ENCODE measurements at places on chromosomes 7 and 10. TPM values are rescaled to one million over a fixed set of nuclear protein-coding genes. Genes with fewer than 3 reads are reported as not detected.

TAS2R16 gene
- total RNA-seq, result not detected

STMP1 gene
- total RNA-seq, result 41.7 TPM

CXCL12 gene
- total RNA-seq, result 61.4 TPM

ACHE gene
- 1.6 TPM for total RNA-seq

PDE1C gene
- total RNA-seq, result 4.0 TPM

FAM20C gene
- total RNA-seq, result 24.7 TPM

- no peaks in the 10 kb centered on the region for H3K27me3 ChIP-seq
- no peaks in the 10 kb centered on the region for H3K4me1 ChIP-seq
- no peak overlapping the region for H3K27ac ChIP-seq
- DNase-seq, result no peak
- no peak overlapping the region for H3K4me3 ChIP-seq
Observed at GRCh38 chr7:120089968-120090367, 183.0 kb upstream of the KCND2 start.

DNA sequence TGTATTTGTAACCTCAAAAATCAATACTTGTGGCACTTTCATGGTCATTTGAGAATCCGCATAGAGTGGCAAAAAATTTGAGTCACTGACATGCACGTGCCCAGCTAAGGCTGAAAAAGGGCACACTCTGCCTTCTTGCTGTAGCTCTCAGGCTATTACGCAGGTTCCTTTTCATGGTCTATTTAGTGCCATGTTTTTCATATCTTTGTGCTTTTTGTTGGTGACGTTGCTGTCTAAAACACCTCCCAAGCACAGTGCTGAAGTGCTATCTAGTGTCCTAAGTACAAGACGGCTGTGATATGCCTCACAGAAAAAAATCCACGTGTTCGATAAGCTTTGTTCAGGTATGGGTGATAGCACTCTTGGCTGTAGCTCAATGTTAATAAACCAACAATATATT, 50.9 kb downstream of the CREB3L2 start:
- H3K36me3 ChIP-seq, result no peaks in the 10 kb centered on the region
- no peak overlapping the region for H3K4me3 ChIP-seq
- peaks cover 74% of the 10 kb centered on the region for H3K4me1 ChIP-seq
- DNase-seq, result peak; percentile 50

DNA sequence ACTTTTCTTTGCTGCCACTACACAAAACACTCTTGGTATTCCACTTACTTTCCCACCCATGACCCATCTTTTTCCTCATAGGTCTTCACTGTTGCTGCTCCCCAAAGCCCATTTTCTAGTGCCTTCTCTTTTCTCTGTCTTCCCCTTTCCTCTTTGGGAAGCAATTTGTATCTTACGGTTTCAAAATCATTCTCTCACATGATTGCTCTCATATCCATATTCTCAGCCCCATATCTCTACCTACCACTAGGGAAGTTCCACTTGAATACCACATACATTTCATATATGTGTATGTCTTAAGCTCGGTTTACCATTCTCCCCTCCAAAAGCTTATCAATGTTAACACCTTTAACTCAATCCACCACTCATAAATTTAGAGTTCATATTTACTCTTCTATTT, 3.2 kb upstream of the UBE2D1 start:
- H3K36me3 ChIP-seq, result no peaks in the 10 kb centered on the region
- H3K4me3 ChIP-seq, result no peak overlapping the region
- no peaks in the 10 kb centered on the region for H3K27me3 ChIP-seq
- H3K27ac ChIP-seq, result no peak overlapping the region
- DNase-seq, result no peak

DNA sequence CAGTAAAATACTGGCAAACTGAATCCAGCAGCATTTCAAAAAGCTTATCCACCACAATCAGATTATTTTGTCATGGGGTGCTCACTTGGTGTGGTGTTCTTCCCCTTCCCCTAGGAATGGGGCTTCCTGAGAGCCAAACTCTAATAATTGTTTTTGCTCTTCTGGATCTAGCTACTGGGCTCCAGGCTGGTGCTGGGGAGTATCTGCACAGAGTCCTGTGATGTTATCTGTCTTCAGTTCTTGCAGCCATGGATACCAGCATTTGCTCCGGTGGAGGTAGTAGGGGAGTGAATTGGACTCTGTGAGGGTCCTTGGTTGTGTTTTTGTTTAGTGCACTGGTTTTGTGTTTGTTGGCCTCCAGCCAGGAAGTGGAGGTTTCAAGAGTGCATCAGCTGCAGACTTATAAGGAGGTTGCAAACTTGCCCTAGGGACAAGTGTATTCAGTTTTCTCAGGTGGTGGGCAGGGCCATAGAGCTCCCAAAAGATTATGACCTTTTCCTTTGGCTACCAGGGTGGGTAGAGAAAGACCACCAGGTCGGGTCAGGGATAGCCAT, 308.5 kb upstream of the MAGI2 start:
- no peak overlapping the region for H3K27ac ChIP-seq
- no peaks in the 10 kb centered on the region for H3K4me1 ChIP-seq
- no peak for DNase-seq
- no peaks in the 10 kb centered on the region for H3K36me3 ChIP-seq

- H3K27me3 ChIP-seq, result no peaks in the 10 kb centered on the region
- DNase-seq, result no peak
- H3K4me3 ChIP-seq, result no peak overlapping the region
- no peaks in the 10 kb centered on the region for H3K36me3 ChIP-seq
- no peak overlapping the region for H3K27ac ChIP-seq
- H3K4me1 ChIP-seq, result peaks cover 10% of the 10 kb centered on the region
Observed at GRCh38 chr7:24843821-24844434, 86.7 kb upstream of the GSDME start.

DNA sequence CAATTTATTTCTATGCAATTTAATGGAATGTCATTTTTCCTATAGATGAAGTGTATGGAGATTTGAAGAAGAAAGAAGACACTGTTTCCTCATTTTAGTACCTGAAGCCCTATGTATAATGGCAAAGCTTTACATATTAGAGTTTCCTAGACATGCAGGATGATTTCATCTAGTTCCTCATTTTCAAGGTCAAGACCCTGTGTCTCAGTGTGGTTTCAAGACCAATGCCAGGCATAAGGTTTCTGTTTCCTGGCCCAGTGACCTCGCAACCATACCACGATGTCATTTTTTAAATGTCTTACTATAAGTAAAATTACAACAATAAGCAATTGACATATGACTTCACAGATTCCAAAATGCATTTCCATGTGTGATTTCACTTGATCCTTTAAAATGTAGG, 336.5 kb upstream of the PRKCQ start:
- no peaks in the 10 kb centered on the region for H3K36me3 ChIP-seq
- H3K4me3 ChIP-seq, result no peak overlapping the region
- no peaks in the 10 kb centered on the region for H3K27me3 ChIP-seq
- no peak overlapping the region for H3K27ac ChIP-seq
- H3K4me1 ChIP-seq, result no peaks in the 10 kb centered on the region
- no peak for DNase-seq

- H3K27ac ChIP-seq, result no peak overlapping the region
- no peak overlapping the region for H3K4me3 ChIP-seq
- no peaks in the 10 kb centered on the region for H3K4me1 ChIP-seq
- H3K36me3 ChIP-seq, result no peaks in the 10 kb centered on the region
Observed at GRCh38 chr7:76189276-76189675, 12.4 kb upstream of the SRRM3 start.

GRCh38 chr7:29865526-29865925, 59.2 kb downstream of the WIPF3 start:
- DNase-seq, result no peak
- no peak overlapping the region for H3K4me3 ChIP-seq
- H3K27me3 ChIP-seq, result no peaks in the 10 kb centered on the region
- H3K27ac ChIP-seq, result peak overlapping the region; percentile 20

DNA sequence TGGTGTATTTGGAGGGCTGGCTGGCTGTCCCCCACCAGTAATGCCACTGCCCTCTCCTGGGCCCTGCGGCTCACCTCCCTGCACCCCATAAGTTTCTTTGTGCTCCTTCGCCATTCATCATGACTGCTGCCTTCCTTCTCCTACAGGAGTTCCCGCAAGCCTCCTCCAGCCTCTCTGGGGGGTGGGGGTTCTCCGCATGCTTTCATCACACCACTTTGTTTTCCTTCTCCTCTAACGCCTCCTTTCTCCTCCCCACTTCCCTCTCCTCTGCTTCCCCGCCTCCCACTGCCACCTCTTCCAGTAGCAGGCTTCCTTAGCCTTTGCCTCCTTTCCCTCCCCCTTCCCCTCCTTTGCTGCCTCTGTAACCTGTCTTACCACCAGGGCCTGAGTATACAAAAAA, 58.1 kb downstream of the PAX2 start:
- DNase-seq, result no peak
- H3K27me3 ChIP-seq, result peaks cover 4% of the 10 kb centered on the region
- H3K4me3 ChIP-seq, result no peak overlapping the region
- no peaks in the 10 kb centered on the region for H3K4me1 ChIP-seq

DNA sequence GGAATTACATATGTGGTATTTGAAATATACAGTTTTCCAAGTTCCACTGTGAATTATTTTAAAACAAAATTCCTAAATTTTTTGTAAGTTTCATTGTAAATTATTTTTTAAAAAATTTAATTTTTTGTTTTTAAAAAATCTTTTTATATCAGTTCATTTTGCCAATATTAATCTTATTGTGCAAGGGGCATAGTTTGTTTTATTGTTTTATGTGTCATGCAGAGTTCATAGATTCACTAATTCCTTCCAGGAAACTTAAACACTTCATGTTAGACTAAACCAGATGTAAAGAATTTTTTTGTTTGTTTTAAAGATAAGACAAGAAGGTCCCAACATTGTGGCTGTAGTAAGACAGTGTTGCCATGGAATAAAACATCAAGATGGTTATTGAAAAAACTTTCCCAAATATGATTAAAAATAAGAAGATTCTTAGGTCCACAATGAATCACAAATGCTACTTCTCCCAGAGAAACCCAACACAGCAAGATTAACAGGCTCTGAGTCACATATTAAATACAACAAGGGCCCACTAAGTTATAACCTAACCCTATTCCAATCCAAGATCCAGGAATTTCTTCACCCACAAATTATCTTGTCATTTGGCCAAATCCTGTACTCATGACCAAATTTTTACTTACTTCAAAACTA, 464.7 kb upstream of the IGFBP3 start:
- no peaks in the 10 kb centered on the region for H3K27me3 ChIP-seq
- no peaks in the 10 kb centered on the region for H3K36me3 ChIP-seq
- no peak overlapping the region for H3K4me3 ChIP-seq
- H3K27ac ChIP-seq, result no peak overlapping the region
- no peaks in the 10 kb centered on the region for H3K4me1 ChIP-seq

GRCh38 chr7:51301806-51302205, 14.8 kb downstream of the COBL start:
- H3K27me3 ChIP-seq, result no peaks in the 10 kb centered on the region
- H3K4me3 ChIP-seq, result no peak overlapping the region
- DNase-seq, result no peak
- no peak overlapping the region for H3K27ac ChIP-seq
- H3K36me3 ChIP-seq, result no peaks in the 10 kb centered on the region

DNA sequence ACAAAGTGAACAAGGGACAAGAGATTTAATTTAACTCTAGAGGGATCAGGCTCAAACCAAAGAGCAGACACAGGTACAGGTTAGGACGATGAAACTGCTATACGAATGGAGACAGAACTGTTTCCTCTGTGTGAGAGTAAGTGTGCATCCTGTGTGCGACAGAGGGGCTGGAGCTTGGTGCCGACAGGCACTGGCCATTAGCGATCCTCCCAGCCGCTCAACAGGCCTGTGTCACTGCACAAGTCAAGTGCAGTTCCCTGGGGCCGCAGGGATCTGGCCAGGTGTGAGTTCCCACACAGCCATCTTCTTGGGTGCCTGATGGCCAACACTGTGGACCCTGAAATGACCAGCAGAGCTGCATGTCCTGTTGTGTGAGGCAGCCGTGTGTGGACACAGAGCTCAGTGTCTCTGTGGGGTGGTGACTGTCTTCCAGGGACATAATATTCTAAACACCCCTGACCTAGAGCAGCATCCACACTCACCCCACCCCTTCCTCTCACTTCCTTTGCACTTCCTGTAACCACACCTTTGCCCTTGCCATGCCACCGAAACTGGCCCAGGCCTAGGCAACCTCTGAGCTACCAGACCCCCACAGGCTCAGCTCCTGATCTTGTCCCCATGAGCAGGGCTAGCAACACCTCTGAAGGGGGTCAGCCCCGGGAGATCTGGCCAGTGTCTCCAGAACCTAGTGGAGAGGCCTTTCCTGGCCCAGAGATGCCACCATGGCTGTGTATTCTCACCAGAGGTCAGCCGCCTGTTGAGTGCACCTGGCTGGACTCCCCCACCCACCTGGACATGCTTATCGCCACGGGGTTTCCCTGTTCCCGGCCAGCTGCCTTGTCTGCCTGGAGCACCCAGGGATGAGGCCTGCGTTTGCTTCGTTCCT, 11.7 kb upstream of the TBRG4 start:
- H3K27ac ChIP-seq, result no peak overlapping the region
- no peaks in the 10 kb centered on the region for H3K36me3 ChIP-seq
- no peak overlapping the region for H3K4me3 ChIP-seq
- no peak for DNase-seq

- H3K36me3 ChIP-seq, result no peaks in the 10 kb centered on the region
- no peak overlapping the region for H3K4me3 ChIP-seq
- peak overlapping the region; percentile 97 for H3K27ac ChIP-seq
- H3K27me3 ChIP-seq, result no peaks in the 10 kb centered on the region
Observed at GRCh38 chr7:77699056-77699455, 2.8 kb downstream of the RSBN1L start.

GRCh38 chr10:34528320-34528719, 286.8 kb downstream of the PARD3 start:
- H3K36me3 ChIP-seq, result no peaks in the 10 kb centered on the region
- no peak overlapping the region for H3K27ac ChIP-seq
- peaks cover 20% of the 10 kb centered on the region for H3K4me1 ChIP-seq
- peak; percentile 25 for DNase-seq
- no peak overlapping the region for H3K4me3 ChIP-seq

- no peak overlapping the region for H3K4me3 ChIP-seq
- no peaks in the 10 kb centered on the region for H3K36me3 ChIP-seq
- H3K27ac ChIP-seq, result no peak overlapping the region
Observed at GRCh38 chr10:118569241-118569881, 26.1 kb downstream of the PRLHR start.

DNA sequence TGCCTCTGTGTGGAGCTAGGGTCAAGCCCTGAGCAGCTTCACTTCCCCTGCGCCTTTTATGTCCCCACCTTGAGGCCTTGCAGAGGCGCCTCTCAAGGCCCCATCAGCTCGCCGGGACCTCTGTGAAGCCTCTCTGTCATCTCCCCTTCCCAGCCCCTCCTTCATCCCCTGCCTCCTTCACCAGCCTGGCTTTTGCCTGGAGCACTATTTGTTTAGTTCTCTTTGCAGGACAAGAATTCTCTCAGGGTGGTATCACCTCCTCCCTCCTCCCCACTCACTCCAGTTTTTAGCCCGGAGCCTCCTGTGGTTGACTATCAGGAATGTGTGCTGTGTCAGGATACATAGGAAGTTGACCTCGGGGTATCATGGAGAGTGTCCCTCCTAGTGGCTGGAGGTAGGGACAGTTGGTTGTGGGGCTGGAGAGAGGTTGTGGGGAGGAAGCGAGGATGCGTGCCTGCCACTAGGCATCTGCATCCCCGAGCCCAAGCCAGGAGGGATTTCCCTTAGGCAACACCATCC, 89.8 kb upstream of the ANLN start:
- no peak for DNase-seq
- peaks cover 60% of the 10 kb centered on the region for H3K4me1 ChIP-seq
- no peaks in the 10 kb centered on the region for H3K36me3 ChIP-seq
- no peak overlapping the region for H3K4me3 ChIP-seq
- no peak overlapping the region for H3K27ac ChIP-seq
- no peaks in the 10 kb centered on the region for H3K27me3 ChIP-seq
